ENCODE measurements at places on chromosomes 16 and 17. TPM values are rescaled to one million over a fixed set of nuclear protein-coding genes. Genes with fewer than 3 reads are reported as not detected.
A peak's percentile ranks its signal among the peaks of the same experiment; 100 is the strongest.

- H3K27me3 ChIP-seq: no peaks in the 10 kb centered on the region
- peaks cover 7% of the 10 kb centered on the region for H3K4me1 ChIP-seq
- H3K4me3 ChIP-seq: no peak overlapping the region
- H3K27ac ChIP-seq: no peak overlapping the region
- H3K36me3 ChIP-seq: no peaks in the 10 kb centered on the region
Measured at GRCh38 chr16:11407047-11407982, 62.1 kb downstream of the RMI2 start.

GRCh38 chr17:41648411-41649195, 24.2 kb upstream of the KRT17 start:
- H3K4me1 ChIP-seq: peaks cover 6% of the 10 kb centered on the region
- H3K36me3 ChIP-seq: no peaks in the 10 kb centered on the region
- H3K27me3 ChIP-seq: no peaks in the 10 kb centered on the region

DNA sequence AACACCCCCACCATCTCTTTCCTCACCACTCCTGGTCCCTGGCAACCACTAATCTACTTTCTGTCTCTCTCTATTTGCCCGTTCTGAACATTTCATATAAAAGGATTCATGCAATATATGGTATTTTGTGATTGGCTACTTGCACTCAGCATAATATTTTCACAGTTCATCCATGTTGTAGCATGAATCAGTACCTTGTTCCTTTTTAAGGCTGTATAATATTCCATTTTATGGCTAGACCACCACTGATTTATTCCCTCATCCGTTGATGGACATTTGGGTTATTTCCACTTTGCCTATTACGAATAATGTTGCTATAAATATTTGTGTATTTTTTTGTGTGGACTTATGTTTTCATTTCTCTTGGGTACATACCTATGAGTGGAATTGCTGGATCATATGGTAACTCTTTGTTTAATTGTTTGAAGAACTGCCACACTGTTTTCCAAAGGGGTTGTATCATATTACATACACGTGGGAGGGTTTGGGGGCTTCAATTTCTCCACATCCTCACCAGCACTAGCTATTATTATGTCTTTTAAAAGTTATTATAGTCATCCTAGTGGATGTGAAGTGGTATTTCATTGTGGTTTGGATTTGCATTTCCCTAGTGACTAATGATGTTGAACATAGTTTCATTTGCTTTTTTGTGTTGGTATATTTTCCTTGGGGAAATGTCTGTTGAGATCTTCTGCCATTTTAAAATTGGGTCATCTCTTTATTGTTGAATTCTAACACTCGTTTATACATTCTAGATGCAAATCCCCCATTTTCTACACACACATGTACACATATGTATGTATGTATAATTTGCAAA, 26.3 kb downstream of the SEC14L5 start:
- DNase-seq: no peak
- H3K27me3 ChIP-seq: peaks cover 21% of the 10 kb centered on the region
- H3K4me3 ChIP-seq: no peak overlapping the region
- H3K27ac ChIP-seq: no peak overlapping the region

Gene GNG13
- total RNA-seq: not detected

- no peaks in the 10 kb centered on the region for H3K36me3 ChIP-seq
- no peaks in the 10 kb centered on the region for H3K4me1 ChIP-seq
- H3K4me3 ChIP-seq: no peak overlapping the region
- no peaks in the 10 kb centered on the region for H3K27me3 ChIP-seq
Measured at GRCh38 chr16:73847090-73847489, 449.5 kb upstream of the PSMD7 start.

- no peaks in the 10 kb centered on the region for H3K27me3 ChIP-seq
- peaks cover 18% of the 10 kb centered on the region for H3K36me3 ChIP-seq
- DNase-seq: peak; percentile 54
- H3K4me1 ChIP-seq: peaks cover 3% of the 10 kb centered on the region
- no peak overlapping the region for H3K27ac ChIP-seq
- no peak overlapping the region for H3K4me3 ChIP-seq
Measured at GRCh38 chr16:70160388-70160787, 13.2 kb upstream of the CLEC18C start.

Gene RRAD
- 2.3 TPM for total RNA-seq
